Activated T-cell treated with anti-CD3 and anti-CD28 coated beads for 24 hours (primary cell): ENCODE measurements at places on chromosomes 12 and 14.

DNA sequence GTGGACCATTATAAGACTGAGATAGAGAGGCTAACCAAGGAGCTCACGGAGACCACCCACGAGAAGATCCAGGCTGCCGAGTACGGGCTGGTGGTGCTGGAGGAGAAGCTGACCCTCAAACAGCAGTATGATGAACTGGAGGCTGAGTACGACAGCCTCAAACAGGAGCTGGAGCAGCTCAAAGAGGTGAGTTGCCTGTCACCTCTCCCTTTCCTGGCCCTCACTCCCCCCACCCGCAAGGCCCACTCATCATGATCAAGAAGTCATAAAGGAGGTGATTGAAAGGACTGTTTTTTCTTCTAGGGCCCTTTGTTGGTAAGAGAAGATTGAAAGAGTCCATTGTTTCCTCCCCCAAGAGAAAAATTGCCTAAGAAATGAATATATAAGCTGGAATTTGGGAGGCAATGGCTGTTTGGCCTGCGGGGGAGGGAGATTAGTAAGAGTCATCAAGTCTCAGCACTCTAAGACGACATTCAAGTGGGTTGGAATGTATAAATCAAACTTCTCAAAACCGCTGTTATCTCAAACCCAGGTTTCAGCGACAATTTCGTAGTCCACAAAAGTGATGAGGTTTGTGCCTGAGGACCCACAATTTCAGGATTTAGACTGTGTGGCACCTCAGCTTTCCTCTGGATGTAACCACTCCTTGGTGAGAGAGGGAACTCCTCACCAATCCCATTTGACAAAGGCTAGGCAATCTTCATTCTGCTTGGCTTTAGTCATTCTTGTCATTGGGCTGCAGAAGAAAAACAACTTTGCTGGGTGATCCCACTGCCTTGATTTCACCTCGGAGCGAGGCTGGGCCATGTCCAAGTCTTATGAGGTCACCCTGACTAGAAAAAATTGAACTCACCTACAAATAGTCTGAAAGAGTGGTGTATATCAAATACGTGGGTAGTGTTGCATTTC, 966 bp downstream of the BICD1 start:
- peak; percentile 16 for DNase-seq

- DNase-seq, result no peak
Observed at GRCh38 chr12:57868221-57868620, 21.7 kb upstream of the CTDSP2 start.

GRCh38 chr12:109258607-109259544, 50.2 kb downstream of the FOXN4 start:
- no peak for DNase-seq

GRCh38 chr12:67958187-67958586, 31.1 kb upstream of the IFNG-AS1 start:
- no peak for DNase-seq

DNA sequence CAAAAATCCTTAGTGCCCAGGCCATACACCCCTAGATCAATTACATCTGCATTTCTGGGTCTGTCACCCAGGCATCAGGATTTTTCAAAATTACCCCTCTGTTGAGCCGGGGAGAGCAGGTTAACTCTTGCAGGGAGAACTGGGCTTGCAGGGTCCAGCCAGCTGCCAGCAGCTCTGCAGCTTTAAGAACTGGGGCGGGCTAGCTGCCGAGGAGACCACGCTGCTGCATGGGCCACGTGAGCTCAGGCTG, at the start of gene DGLUCY:
TSS of gene DGLUCY (plus strand) at position 245 of the 250 bp plus-strand sequence. CDS start 46,222 bp downstream, outside the sequence.
- DNase-seq, result no peak

DNA sequence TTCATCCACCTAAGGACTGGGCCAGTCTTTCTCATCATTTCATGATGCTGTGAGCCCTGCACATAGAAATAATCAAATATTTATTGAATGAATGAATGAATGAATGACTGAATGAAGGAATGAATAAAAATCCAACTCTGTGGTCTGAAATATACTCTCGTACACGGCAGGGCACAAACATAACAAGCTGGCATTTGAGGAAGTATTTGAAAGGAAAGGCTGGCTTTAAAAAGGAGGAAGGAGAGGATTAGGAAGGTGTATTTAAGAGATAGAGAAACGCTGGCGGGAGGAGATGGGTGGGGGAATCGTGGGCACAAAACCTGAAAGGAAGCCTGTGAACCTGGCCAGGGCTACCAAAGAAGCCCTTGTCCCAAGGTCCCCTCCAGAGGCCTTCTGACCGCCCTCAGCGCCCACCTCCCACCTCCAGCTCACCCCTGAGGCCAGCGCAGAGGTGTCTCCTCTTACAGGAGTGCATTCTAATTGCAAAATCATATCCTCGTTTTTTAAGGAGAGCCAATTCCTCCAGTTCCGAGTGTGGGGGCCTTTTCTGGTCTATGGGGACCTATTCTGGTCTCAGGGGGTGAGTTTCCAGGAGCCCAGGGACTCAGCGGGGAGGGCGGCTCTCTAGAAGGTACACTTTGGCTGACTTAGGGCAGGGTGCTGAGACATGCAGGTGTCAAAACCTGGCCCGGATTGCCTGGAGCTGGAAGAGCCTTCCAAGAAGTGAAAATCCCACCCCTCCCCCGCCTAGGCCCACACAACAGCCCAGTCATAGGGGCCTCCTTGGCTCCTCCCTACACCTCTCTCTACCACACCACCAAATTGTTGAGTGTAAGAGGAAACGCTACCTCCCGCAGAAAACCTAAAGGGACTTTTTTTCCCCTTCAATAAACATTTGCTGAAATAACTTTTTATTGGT, 8.7 kb upstream of the JDP2 start:
- DNase-seq, result peak; percentile 43

- DNase-seq, result no peak
Observed at GRCh38 chr14:75119056-75119455, 7.8 kb downstream of the NEK9 start.

DNA sequence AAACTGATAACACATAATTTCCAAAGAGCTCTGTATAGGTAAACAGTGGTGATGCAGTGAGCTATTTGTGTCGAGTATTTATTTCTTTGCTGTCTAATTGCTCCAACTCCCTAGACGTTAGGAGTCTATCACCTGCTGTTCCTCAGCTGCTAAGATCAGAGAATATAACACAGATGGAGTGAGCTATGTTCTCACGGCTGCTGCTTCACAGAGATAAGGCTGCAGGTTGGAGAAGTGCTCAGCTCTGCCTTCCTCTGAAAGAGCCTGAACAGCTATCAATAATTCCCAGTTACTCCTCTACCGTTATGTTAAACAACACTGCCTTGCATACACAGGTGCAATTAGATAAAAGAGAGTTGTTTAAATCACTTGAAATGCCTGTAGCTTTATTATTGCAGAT, 103.2 kb upstream of the MDGA2 start:
- no peak for DNase-seq

GRCh38 chr14:55688566-55688965, 108.6 kb downstream of the KTN1 start:
- DNase-seq, result no peak

DNA sequence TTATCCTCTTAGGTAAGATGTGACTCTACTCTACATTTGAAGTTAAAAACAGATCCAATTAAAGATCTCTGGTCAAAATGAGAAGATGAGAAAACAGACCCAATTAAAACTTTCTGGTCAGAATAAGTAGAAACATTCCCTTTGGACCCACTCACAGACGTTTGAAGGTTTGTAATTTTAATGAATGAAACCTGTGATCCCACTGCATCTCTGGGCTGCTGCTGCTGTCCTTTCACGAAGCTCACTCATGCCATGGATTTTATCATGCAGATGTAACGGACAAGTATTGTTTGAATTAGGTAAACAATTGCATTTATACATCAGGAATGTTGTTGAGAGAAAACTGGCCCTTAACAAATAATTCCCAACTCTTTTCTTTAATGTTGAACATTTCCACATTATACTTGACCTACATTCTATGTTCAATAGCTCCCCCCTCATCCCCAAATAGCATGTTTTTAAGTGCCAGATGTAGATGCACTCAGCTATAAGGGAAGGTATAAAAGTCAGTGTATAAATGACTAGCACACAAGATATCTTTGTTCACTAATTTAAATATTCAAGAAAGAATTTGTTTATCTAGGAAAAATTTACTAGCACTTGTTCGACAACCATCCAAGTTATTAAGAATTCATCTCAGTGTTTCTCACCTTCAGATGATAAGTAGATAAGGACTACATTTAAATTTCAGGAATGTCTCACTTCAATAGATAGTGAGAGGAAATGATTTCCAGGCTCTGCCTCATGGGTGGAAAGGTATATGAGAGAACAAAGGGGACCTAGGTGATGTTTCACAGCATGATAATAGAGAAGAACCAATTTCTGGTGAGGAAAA, 202.3 kb upstream of the LMNTD1 start:
- no peak for DNase-seq

DNA sequence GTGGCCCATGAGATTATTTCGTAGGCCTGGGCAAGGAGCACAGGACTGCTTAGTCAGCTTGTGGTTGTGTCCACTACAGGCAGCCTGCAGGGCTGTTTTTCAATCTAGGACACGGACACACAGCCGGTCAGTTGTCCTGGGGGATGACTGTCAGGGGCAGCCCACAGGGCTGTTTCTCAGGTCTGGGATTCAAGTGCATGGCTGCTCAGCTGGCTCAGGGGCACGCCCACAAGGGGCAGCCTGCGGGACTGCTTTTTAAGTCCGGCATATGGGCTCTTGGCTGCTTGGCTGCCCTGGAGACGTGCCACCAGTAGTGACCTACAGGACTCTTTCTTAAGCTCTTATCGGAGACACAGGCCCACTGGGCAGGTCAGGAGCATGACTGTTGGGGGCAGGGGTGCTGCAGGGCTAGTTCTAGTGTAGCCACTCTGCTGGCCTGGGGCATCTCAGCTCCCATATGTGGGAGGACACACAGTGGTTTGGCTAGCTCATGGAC, 26.6 kb upstream of the GTF2A1 start:
- no peak for DNase-seq
